ENCODE measurements at places on chromosomes 3 and 15.

- DNase-seq = no peak
These were observed 870 bp upstream of the TSEN2 start for GRCh38 chr3:12483410-12483809.

DNA sequence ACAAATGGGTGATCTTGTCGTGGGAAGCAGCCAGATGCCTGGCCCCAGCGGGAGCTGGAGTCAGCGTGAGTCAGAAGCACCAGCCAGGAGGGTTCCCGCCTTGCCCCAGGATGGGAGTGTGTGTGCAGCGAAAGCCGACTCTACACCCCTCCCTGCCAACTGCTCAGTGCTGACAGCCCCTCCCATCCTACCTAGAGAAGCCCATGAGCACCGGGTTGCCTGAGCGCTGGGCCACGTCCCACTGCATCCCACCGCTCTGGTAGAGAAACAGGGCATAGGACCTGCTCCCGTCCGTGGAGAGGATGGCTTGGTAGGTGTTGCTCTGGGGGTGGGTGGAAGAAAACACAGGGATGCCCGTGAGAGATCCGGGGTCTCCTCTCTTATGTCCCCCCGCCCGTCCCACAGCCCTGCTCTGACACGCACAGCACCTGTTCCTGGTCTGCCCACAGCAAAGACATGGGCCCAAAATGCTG is 42.9 kb downstream of the MUC4 start:
- DNase-seq = no peak

DNA sequence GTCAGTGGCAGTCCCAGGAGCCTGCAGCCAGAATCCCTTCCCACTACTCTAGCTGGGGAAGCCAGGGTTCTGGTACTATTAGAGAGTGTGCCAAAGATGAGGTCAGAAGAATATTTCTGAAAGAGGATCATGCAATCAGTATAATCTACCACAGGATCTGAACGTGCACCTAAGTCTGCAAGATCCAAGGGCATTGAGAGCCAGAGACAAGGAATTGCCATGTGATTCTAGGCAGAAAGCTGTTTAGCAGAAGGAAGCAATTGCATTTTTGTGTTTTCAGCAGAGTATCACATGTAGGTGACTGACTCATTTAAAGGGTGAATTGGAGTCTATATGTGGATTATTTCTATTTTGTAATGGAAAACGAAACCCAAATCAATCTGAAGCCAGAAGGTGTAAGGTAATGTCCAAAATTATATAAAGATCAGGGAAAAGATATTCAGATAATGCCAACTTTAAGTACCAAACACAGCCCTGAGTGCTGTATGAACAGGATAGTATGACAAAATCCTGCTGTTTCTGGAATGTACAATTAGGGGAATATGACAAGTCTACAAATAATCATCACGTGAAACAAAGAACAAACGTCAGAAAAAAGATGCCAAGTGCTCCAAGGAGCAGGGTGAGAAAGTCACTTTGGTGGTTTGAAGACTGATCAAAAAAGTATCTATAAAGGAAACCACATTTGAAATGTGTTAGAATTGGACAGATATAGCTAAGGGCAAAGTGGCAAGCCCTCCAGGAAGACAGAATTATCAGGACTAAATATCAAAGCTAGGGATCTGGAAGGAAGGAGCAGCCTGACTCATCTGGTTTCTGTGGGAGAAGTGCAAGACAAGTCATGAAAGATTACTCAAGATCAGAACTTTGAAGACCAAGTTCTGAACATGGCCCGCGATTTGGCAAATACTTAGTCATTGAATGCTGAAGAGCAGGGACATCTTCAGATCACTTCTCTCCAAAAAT is 1036.6 kb downstream of the NTRK3 start:
- DNase-seq = no peak

DNA sequence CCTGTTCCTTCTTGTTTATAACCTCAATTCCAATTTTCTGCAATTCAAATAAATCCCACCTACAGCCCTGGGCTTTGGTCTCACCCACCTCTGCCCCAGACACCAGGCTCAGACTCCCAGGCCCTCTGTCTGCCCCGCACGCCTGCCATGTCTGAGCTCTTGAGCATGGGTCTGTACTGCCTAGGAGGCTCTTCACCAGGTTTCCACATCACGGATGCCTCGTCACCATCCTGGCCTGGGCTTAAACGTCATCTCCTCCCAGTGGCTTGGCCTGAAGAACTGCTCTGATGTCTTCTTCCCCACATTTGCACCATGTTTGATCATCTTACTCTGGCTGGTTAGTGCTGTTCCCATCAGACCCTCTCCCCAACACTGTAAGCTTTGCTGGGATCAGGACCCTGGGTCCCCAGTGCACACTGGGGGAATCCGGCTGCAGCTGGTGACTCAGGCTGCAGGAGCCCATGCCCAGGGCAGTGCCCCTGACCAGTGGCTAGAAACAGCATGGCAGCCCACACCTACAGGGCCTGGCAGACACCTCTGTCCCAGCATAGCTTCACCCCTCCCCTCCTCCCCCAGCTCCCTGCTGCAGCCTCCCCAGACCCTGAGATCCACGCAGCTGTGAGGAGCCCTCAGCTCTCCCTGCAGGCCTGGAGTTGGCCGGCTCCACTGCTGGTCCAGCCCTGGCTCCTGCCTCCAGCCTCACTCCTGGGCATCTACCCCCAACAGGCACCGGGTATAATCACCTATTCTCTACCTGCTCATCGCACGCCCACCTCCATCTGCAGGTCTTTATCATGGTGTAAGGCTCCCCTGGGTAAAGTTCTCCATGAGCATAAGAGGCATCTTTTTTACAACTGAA is 162.8 kb upstream of the NSMCE3 start:
- no peak for DNase-seq

- DNase-seq = no peak
These were observed 42.0 kb downstream of the SCAPER start for GRCh38 chr15:76863123-76863522.

DNA sequence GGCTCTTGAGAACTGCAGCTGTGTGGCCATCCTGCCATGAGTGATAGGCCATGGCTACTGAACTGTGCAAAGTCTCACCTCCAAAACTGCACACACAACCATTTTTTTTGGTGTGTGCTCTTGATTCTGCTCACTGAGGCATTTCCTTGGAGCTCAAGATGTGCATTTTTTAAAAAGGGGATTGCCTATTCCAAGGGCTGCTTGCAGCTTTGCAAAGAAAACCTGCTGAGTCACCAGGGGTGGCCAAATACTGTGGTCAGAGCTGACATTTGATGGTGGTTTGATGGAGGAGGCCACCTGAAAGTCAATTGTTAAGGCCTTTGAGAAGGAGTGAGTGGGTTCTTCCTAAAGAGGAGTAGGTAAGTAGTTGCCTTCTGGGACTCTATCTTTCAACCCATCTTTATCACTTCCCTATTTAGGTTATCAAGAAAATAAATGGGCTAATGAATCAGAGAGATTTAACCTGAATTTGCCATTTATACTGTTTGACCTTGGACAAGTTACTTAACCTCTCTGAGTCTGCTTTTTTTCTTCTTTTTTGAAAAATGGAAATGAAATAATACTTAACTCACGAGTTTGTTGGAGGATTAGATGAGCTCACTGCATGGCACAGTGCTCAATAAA is 87.9 kb downstream of the CHST2 start:
- DNase-seq = peak; percentile 11

- DNase-seq = peak; percentile 90
These were observed 28.3 kb downstream of the LMCD1 start for GRCh38 chr3:8529738-8530525.

DNA sequence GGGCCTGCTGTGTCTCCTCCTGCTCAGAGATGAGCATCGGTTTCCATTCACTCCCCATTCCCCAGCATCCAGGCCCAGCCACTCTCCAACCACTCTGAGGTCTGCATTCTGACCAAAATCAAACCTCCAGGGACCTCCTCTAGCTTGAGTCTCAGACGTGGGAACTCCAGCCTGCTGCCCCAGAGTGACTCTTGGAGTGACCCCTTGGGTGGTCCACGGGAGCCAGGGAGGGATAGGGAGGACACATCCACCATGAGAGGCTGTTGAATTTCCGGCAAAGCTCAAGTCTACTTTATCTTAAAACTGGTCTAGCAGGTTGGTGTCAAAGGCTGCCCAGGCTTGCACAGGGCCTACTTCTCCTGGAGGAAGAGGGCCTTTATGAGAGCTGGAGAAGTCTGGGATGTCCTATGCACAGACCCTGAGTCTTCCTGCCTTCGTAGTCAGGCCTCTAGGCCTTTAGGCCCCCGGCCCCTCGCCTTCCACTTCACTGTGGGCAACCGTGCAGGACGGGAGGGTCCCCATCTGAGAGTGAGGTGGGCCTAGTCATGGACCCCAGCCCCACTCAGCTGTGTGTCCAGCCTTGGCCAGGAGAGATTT is 8.9 kb downstream of the CISH start:
- no peak for DNase-seq

DNA sequence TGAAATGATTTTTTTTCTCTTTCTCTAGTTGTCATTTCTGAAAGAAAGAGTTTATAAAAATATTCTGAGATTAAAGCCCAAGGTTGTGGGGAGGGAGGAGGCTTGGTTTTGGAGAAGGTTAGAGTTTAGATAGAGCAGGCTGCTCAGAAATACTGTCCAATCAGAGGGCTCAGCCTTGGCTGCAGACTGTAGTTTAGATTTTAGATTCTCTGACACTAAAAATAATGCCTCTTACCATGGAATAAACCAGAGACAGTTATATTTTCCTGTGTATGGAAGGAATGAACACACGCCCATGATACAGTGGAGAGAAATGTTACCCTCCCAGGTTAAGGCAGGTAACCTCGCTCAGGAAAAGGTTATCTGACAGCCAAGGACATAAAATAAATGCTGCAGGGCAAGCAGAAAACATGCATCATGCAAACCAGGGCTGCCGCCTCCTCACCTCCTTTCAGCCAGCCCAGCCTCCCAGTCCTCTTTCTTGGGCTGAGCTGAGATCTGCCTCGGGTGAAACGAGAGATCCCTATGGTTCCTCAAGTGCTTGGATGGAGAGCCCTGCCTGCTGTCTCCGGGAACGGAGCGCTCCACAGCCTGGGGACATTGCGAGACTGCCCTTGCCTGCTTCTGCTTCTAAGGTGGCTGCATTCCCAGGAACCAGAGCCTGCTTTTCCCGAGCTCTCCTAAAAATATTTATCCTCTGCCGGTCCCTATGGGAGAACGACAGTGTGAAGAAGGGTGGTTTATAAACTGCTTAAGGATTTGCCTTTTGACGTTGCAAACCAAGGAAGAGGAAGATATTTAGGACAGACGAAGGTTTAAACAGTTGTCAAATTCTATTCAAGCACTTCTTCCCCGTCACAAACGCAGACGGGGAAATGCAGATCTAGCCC is 848 bp downstream of the NCEH1 start:
- DNase-seq = no peak

- no peak for DNase-seq
These were observed 80.3 kb upstream of the IGSF10 start for GRCh38 chr3:151541178-151541577.

- DNase-seq = no peak
These were observed 8.0 kb downstream of the CALML4 start for GRCh38 chr15:68197170-68197492.

DNA sequence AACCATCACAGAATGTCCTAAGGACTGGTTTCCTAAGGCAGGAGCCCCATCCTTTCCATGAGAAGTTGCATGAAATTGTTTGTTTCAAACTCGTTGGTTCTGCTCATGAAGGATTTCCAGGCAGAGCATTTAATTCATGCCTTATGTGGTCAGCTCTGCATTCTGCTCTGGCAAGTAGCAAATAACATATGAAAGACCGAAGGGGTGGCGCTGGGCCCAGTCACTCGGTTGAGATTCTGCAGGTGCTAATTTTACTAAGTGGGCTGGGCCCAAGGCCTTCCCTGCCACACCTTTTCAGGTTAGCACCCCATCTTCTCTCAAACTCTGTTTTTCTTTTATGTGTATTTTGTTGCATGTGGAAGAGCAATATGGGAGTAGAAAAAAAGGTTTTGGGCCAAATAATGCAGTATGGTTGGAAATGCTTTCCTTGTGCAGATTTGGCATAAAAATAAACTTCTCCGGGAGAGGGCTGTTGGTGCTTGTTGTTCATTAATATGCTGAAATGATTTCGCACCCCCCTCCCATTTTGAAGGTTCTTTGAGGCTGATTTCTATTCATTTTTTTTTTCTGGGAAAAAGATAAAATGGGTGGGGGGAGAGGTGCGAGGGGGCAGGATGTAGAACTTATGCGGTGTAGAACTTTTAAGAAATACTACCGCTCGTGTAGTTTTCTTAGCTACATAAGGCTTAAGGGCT is 182.9 kb upstream of the FEZF2 start:
- no peak for DNase-seq

DNA sequence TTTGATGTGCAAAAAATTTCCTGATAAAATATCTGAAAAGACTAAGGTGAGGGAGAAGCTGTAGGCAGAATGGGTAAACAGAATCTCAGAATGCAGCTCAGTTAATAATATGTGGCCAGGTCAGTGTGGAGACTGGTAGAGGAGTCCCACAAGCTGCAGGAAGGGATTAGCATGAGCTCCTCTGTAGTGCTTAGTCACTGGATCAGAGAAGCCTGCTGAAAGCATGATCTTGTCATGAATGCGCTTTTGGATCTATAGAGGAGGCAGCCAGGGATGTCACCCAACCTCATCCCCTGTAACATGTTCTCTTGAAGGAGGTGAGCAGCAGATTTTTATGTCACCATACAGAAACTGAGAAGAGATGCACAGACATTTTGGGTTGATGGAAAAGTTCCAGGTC is 1035.3 kb upstream of the GBE1 start:
- DNase-seq = no peak
